ENCODE measurements at places on chromosomes 2 and 18.
A peak's percentile ranks its signal among the peaks of the same experiment; 100 is the strongest.

DNA sequence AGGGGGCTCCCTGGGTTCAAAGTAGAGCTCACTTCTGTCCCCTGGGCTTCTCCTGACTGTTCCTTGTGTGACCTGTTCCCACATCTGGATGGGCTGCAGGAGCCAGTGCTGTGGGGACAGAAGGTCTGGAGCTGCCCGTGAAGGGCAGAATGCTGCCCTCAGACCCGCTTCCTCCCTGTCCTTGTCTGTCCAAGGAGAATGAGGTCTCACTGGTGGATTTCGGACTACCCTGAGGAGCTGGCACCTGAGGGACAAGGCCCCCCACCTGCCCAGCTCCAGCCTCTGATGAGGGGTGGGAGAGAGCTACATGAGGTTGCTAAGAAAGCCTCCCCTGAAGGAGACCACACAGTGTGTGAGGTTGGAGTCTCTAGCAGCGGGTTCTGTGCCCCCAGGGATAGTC, 15.5 kb downstream of the EMX1 start:
- no peak for DNase-seq

- DNase-seq, result no peak
These were observed 112.7 kb downstream of the TMEM17 start for GRCh38 chr2:62393293-62393692.

DNA sequence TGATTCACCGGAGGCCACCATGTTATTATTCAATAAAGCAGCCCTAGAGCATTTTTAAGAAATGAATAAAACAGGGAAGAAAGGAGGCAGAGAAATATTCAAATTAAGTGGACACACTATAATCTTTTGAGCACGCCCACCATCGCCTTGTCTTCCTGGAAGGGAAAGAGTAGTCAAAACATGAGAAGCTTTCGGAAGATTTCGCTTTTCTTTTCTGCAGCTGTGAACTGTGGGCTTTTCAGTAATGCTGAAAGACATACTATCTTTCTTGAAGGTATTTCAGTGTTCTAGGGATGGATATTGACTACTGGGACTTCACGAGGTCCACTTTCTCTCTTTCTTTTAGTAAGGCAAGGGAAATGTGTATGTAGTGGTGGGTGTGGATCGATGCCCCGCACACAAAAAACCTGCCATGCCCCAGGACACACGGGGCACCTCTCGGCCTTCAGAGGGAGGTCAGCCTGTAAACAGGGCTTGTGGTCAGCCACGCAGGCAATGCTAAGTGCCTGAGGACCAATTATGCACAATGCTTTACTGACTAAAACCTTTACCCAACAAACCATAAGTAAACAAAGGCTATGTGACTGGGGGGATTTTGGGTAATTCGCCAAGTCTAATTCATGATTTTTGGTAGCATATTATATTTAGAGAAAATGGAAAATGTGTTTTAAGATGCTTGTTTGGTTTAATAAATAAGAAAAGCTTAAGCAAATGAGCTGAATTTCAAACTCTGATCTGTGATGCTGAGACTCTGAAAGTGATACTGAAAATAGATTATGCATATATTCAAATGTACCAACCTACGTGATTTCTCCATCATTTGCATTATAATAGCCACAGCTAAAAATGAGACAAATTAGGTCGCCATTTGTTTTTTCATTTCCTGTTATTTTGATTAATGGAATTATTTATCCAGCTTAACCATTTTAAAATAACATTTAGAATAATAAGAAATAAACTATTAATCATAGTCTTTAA, 130.5 kb downstream of the ZNF516 start:
- no peak for DNase-seq

DNA sequence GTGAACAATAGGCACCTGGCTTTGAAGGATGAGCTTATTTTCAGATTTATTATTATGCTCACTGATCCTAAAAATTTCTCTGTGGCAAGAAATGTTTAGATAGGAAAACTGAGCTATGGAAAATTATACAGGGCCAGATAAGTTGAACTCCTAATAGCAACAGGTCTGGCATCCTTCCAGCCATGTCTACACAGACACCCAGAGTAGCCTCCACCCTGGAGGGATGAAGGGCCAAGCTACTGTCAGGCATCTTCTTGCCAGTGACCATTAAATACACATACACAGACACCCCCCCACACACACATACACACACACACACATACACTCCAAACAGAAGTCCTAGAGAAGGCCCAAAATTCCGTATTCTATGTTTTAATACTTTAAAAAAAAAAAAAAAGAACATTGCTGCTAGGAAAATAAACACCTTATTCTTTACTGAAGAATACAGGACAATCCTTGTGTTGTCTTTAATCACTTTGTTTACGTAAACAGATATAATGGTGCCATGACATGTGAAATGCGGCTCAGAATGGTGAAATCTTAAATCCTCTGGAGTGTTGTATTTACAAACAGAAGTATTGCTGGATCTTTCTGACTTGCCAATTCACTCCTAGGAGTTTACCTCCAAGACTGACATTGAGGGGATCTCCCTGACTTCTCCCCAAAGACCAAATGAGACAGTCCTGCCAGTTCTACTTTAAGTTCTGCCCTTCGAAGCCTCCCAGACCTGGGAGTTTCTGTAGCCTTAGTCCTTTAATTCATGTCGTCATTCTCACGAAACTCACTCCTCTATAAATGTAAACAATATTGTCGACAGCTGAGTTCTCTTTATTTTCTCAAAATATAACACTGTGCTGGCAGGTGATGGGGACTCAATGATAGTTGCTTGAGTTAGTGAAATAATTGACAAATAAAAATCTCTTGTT, 163.1 kb downstream of the ANTXR1 start:
- no peak for DNase-seq

DNA sequence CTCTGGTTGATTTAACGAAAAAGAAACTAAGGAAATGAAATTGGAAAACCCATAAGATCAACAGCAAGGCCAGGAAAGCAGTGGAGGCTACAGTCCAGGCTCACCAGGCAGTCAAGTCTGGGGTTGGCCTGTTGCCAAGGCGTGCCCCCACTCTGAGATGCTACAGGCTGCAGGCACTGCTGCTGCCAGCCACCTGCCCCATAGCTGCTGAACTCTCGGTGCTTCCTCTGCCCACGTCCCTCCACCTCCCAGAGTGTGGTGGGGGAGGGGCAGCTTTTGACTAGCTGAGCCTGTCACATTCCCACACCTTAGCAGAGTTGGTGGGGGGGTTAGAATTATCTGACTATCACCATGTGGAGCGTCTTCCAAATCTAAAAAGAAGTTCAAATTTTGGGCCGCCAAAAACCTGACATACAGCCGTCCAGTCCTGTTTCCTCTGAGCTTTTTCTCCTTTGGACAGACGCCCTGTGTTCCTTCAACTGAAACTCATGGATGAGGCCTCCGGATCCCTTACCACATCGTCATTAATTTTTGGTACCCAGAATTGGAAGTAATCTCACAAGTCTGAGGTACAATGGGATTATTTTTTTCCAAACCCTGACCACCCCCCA, 3.9 kb upstream of the SH3RF3 start:
- DNase-seq, result no peak

DNA sequence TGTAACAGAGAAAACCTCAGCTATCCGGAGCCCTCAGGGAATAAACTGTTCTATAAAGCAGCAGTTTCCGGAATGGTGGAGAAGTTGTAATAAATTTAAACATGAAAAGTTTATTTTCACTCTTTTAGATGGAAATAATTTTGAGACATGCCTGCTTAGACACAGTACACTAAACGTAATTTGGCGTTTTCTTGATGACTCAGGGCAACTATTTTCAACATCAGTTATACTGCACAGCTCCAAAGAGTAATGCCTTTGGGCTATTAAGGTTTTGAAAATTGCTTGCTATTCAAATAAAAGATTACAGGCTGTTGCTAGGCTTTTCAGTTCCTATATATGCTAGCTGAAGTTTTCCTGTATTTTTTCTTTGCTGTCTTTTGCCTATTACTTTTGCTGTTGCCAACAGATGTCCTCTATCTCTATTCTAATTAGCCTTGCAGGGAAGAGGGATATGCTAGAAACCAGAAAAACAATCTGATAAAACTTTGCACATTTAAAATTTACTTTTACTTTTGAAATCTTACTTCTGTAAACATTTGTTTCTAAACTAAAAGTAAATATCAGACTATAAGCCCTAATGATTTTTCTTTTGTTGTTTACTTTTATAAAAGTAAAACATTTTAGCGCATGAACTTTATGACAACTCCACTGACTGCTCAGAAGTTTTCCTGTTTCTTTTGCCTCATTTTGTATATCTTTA, 113.4 kb upstream of the WDSUB1 start:
- DNase-seq, result no peak

- no peak for DNase-seq
These were observed 288.4 kb downstream of the SOX11 start for GRCh38 chr2:5980450-5981190.

- no peak for DNase-seq
These were observed 75.7 kb downstream of the PIK3C3 start for GRCh38 chr18:42030586-42031182.

GRCh38 chr2:46394649-46395510, 84.5 kb upstream of the TMEM247 start:
- no peak for DNase-seq

GRCh38 chr2:138841459-138841858, 61.3 kb upstream of the NXPH2 start:
- no peak for DNase-seq

DNA sequence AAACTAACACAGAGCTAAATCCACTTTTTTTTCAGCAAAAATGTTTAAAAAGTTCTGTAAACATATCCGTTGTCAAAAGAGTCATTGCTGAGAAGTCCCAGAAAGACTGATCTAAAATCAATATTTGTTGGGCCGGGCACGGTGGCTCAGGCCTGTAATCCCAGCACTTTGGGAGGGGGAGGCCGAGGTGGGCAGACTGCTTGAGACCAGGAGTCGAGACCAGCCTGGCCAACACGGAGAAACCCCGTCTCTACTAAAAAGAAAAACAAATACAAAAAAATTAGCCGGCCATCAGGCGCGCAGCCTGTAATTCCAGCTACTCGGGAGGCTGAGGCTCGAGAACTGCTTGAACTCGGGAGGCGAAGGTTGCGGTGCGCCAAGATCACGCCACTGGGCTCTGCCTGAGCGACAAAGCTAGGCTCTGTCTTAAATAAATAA, 1.4 kb downstream of the OLA1 start:
- DNase-seq, result no peak

- no peak for DNase-seq
These were observed 360.8 kb downstream of the RBM43 start for GRCh38 chr2:150900913-150901312.

GRCh38 chr2:84223191-84223590, 235.9 kb downstream of the SUCLG1 start:
- peak; percentile 5 for DNase-seq

DNA sequence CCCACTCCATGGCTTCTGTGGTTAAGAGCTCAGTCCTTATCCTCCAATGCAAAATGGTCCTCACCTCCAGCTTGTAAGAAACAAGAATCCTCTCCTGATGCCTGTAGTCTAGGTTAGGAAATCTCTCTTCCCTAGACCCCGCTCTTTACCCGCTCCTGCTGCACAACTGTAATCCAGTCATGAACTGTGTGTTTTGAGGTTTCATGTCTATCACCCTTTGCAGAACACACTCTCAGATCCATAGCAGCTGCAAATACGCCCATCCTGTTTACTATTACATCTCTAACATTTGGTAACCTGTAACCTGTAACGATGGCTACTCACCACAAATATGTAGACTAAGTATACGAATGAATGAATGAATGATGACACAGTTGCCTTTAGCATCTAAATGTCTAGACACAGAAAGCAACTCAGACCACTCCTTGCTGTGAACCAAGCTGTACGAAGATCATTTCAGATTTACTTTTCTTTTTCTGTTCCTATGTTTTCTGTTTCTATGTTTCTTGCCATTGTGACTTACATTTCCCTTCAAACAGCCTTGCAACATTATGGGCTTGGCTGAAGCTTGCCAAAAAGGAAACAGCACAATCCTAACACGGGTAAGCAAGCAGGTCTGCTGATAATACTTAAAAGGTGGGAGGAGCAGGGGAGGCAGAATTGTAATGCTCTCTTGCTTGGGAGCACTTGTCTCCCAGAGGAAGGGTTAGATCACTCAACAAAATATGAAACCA, 53.7 kb downstream of the EPHA4 start:
- no peak for DNase-seq

GRCh38 chr2:187013058-187013457, 164.1 kb upstream of the ZSWIM2 start:
- no peak for DNase-seq

- DNase-seq, result no peak
These were observed 1.6 kb upstream of the IGFBP5 start for GRCh38 chr2:216696751-216697560.

- DNase-seq, result no peak
These were observed 19.4 kb downstream of the COL4A3 start for GRCh38 chr2:227183657-227184367.

DNA sequence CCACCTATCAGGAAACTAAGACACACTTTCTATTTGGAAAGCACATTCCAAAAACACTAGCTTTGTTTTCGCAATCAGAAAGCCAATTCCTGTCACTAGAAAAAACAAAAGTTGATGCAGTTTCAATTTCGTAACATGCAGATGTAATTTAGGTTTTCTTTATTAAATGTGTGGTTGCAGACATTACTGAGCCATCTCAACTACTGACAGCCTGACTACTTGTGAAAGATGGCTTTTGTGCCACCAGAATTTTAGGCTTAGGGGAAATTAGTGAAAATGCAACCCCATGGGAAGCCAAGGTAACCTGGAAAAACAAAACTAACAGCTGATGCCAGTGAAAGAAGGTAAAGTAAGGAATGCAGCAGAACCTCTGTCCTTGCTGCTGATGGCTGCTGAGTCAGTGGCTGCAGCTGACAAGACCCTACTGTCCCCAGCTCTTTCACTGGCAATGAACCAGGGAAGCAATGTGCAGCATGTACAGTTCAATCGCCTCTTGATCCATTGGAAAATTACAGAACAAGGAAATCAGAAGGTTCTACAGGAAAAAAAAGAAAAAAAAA, 34.9 kb downstream of the FEZ2 start:
- no peak for DNase-seq

DNA sequence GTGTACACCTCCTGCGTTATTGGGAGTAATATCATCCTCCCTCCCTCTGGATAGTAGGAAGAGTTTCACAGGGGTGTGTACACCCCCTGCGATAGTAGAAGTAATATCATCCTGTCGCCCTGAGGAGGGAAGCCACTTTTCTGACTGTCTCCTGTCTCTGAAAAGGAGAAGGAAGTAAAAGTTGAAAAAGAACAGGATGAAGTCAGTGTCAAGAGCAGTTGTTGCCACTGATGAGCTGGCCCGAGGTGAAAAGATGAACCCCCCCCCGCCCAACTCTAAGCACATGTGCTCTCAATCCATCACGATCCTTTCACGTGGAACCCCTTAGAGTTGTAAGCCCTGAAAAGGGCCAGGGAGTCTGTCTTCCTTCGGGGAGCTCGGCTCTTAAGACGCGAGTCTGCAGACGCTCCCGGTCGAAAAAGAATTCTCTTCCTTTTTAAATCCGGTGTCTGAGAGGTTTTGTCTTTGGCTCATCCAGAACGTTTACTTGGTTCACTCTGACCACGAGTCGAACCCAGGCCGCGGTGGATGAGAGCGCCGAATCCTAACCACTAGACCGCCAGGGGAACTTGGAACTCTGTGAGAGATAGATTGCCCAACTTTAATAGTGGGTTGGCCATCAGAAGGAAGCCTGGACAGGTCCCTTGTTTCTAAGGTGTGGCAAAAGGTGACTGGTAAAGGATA, 22.4 kb upstream of the NAGK start:
- no peak for DNase-seq

- no peak for DNase-seq
These were observed 56.4 kb upstream of the LRRC30 start for GRCh38 chr18:7174344-7175095.

GRCh38 chr2:201698588-201699226, at the start of gene MPP4:
Gene MPP4 (minus strand): TSS chr2:201698644. CDS start chr2:201693954, 4,690 bp downstream.
- no peak for DNase-seq

GRCh38 chr2:127162261-127163089, 55.5 kb upstream of the BIN1 start:
- no peak for DNase-seq

Measured in AG04449 (cell line).